ENCODE measurements at places on chromosomes 12 and 14.

GRCh38 chr12:109139791-109140190 is 23.4 kb downstream of the ACACB start:
- no peak for DNase-seq

DNA sequence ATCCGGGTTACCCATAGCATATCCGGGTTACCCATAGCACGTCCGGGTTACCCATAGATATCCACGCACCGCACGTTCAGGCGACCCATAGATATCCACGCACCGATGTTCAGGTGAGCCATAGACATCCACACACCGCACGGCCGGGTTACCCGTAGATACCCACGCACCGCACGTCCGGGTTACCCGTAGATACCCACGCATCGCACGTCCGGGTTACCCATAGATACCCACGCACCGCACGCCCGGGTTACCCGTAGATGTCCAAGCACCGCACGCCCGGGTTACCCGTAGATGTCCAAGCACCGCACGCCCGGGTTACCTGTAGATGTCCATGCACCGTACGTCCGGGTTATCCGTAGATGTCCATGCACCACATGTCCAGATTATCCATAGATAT is 60.3 kb upstream of the SYT1 start:
- no peak for DNase-seq

GRCh38 chr12:102916252-102917025 is 605 bp downstream of the PAH start:
- DNase-seq: no peak

DNA sequence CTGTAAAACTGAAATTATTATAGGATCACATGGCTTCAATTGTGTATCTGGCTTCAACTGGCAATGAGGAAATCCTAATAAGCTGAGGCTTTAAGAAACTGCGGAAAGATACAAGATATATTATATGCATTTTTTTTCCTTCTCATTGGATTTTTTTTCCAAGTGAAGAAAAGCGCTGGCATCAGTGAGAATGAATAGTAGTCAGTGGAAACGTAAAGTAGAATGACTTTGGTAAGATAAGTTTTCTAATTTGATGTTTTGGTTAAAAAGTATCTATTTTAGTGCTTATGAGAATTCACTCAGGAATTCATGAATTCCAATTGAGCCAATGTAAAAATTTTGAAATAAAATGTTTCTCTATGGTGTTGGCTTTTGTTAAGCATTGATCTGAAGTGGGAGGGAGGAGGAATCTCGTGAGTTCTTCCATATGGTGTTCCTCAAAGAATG is 173.5 kb upstream of the FRMD6 start:
- no peak for DNase-seq

DNA sequence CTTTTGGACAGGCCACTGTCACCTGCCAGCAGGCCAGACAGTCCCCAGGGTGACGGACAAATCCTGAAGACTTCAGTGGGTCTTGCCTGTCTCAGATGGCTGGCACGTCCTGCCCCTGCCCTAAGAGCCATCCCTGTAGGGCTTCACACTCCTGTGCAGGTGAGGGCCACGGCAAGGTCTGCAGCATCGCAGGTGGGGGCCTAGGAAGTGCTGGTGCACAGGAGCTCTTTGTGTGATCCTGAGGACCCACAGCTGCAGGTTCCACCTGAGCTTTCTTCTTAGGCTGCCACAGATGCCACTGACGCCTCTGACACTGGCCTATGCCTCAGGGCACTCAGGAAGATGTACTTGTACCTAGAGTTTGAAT is 108.5 kb upstream of the FKBP4 start:
- DNase-seq: no peak

- DNase-seq: no peak
These were observed 8.0 kb upstream of the ATF7IP start for GRCh38 chr12:14357486-14357885.

GRCh38 chr12:7129287-7129871 is 690 bp upstream of the RBP5 start:
- no peak for DNase-seq

DNA sequence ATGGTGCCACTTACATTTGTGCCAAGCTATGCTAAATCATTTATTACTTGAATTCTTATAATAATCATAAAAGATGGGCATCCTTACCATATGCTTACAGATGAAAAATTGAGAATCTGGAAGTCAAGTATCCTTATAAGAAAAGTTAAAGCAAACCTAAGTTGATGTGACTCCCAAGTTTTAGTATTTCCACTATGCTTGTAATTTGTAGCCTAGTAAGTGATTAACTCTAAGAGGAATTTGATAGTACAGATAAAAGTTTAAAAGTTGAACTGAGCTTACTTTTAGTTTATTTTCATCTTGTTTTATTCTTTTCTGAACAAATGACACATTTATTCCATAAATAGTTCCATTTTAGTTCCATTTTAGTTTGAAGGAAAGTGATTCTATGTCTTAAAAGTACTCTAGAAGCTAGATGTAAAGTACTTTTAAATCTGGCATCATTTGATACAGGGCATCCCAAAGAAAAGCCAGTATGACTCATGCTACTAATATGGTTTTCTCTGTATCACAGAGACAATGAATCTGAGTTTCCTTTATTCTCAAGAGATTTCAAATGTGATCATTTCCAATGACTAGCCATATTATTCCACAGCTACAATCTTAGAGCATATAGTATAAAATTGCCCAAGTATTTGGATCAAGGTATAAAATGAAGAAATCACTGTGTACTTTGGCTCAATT is 596.0 kb downstream of the SLC16A7 start:
- no peak for DNase-seq

GRCh38 chr12:6764011-6764828 is 1.9 kb upstream of the PTMS start:
- peak; percentile 99 for DNase-seq

- no peak for DNase-seq
These were observed 52.2 kb downstream of the LRP6 start for GRCh38 chr12:12214635-12215131.

GRCh38 chr12:121226399-121226798 is 16.5 kb downstream of the P2RX4 start:
- DNase-seq: no peak

- DNase-seq: no peak
These were observed 27.0 kb upstream of the RCOR1 start for GRCh38 chr14:102565331-102565887.

- no peak for DNase-seq
These were observed 3.1 kb downstream of the KRT74 start for GRCh38 chr12:52570511-52570910.

GRCh38 chr12:108448246-108448645 is 66.8 kb upstream of the FICD start:
- DNase-seq: no peak

GRCh38 chr14:97687944-97688630 is 890.9 kb downstream of the VRK1 start:
- DNase-seq: no peak

DNA sequence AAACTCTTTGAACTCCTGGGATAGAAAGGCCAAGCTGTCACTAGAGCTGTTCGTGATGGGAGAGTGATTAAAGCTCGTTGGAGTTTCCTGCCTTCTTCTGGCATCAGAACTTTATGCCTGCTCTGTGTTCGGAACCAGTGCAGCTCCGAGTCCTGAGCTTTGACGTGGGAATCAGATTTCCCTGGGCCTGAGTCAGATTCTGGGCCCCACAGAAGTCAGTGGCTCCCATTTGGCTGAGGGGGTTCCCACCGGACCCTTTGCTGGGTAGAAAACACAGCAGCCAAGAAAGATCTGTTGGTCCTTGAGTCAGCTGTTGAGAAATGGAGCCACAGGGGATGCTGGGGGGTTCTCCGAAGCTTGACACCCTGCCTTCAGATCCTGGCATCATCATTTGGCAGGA is 238.0 kb downstream of the CHST11 start:
- DNase-seq: no peak

Measured in tongue (tissue), 3 donors.